ENCODE measurements at places on chromosomes 1 and 21.

- no peak for DNase-seq
These were observed 151.2 kb upstream of the TNR start for GRCh38 chr1:175894581-175894980.

DNA sequence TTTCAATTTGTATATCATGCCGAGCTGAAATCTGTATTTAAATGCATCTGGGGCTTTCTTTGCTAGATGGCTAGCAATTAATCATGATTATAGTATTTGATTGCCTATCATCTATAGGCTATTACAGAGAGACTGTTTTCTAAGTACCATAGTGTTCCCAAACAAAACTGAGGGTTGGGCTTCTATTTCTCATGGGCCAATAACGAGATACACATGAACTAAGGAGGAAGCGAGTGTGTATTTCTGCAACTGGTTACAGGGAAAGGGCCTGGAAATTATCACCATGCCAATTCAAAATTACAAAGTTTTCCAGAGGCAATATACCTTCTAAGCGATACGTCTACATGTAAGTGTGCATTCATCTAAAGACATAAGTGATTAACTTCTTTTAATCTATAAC is 744.5 kb upstream of the BRINP3 start:
- DNase-seq, result no peak

DNA sequence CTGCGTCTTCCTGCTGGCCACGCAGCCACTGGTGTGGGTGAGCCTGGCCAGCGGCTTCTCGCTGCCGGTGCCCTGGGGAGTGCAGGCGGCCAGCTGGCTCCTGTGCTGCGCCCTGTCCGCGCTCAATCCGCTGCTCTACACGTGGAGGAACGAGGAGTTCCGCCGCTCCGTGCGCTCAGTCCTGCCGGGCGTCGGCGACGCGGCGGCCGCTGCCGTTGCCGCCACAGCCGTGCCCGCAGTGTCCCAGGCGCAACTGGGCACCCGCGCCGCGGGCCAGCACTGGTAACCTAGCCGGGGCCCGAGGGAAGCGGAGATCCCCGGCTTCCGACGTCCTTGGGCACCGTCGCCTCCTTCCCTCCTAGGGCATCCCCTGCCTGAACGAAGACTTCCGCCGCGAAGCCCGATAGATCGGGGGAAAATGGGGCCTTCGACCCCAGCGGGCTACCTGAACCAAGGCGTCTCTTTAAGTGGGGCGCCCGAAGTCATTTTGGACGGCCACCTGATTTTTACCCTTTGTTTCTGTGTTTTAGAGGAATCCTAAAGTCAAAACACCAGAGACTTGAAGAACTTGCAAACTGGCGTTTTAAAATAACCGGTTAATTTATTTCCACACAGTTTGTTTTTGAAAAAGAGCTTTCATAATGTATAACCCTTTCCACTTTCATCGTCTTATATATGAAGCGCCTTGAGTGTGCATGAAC is 2.0 kb downstream of the GPR88 start:
- DNase-seq, result no peak

DNA sequence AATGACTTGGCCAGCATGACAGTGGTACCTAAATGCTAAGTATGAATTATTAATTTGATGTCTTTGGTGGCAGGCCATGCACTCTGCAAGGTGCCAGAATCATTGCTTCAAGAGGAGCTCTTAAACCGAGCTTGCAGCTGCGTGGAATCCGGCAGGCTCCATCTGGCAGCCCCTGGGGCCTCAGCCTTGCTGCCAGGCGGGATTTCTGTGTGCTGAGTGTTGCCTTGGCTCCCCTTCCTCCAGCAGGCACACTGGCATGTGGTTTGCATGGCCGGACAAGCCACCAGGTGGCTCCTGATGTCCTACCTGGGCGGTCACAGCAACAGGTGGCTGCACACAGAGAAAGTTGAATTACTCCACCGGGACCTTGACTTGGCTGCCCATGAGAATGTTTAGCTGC is 155.4 kb downstream of the URB2 start:
- no peak for DNase-seq
